ENCODE measurements at places on chromosomes 2 and 18.

GRCh38 chr2:177679611-177680605 is 287.3 kb downstream of the AGPS start:
- no peak for DNase-seq

DNA sequence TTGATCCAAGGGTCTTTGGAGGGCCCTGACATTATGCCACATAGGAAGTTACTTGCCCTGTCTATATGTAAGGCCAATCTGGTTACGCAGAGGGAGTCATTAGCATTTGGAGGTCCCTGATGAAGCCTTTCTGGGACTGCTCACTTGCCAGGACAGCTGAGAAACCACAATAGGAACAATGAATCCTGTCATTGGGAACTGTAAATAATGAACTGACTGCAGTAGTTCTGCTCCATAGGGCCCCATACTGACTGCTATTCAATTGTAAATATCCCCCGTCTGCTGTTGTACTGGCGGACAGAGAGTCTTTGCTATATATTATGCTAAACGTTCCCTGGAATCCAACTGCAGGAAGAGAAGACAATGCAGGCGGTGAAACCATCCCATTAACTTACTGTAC is 149.4 kb upstream of the DCC start:
- DNase-seq: no peak

DNA sequence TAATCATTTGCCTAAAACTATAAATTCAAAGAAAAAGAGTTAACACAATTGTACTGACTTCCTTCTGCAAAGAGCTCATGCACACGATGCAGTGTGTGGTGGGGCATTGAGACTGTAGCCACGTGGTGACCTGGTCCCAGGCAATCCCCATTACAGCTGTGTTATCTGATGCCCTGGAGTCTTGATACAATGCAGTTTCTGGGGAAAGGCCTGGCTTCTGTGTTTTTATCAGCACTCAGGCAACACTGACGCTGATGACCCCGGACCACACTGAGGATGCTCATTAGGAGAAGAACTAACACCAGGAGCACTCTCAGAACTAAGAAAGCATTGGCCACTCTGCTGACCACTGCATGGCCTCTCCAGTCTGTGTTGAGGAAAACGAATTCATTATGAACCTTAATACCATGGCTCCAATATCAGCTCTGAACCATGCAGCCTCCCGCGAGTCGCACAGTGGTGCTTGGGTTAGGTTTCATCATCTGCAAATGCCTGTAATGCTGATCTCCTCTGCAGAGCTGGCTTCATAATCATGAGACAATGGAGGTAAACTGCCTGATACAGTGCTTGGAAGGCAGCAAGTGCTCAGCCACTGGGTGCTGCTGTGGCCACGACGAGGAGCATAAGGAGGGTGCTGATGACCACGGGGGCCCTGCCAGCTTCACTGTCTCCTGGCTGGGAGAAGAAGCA is 218.5 kb downstream of the MYT1L start:
- DNase-seq: no peak

- DNase-seq: no peak
Measured at GRCh38 chr2:685421-685820, 8.2 kb upstream of the TMEM18 start.

- DNase-seq: no peak
Measured at GRCh38 chr2:24859968-24860600, 60.0 kb downstream of the ADCY3 start.

- DNase-seq: no peak
Measured at GRCh38 chr2:26598336-26598995, 42.7 kb downstream of the CIB4 start.

DNA sequence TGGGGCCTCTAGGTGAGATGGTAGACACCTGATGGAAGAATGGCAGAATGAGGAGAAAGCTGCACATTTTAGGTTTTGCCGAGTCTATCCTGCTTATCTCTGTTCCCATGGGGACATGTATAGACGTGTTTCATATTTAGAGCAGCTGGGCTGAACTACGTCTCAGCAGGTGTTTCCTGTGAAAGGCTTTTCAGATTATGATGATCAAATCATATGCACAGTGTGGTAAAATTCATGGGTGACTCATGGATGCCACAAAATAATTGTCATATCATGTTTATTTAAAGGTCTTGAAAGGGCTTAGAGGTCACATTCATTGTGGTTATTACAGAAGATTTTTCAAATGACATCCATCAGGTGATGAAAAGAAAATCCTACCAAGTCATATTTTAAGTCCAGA is 90.5 kb downstream of the ICOS start:
- DNase-seq: no peak

DNA sequence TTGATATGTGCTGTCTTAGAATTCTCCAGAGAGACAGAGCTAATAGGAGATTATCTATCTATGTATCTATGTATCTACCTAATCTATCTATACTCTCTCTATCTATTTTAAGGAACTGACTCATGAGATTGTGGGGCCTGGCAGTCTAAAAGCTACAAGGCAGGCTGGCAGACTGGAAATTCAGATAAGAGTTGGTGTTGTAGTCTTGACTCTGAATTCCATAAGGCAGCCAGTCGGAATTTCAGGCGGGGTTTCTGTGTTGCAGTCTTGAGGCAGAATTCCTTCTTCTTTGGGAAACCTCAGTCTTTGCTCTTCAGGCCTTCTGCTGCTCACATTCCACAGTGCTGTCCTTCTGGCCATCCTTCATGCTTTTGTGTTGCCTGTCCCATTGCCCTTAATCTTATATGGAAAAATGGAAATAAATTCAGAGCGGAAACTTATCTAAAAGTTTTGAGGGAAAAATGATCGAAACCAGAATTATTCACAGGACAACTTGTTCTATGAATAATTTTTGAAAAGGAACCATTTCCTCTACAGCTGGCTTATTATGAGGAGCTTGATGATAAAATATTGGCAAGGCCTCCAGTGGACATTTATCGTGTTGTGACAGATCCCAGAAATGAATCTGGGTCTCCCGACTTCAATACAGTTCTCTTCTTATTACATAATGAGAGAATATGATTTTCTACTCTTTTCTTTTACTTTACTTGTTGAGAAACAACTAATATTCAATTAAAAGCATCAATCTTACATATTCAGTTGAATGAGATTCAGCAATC is 10.8 kb downstream of the IL1RL1 start:
- no peak for DNase-seq
